ENCODE measurements at places on chromosomes 5 and 9.

DNA sequence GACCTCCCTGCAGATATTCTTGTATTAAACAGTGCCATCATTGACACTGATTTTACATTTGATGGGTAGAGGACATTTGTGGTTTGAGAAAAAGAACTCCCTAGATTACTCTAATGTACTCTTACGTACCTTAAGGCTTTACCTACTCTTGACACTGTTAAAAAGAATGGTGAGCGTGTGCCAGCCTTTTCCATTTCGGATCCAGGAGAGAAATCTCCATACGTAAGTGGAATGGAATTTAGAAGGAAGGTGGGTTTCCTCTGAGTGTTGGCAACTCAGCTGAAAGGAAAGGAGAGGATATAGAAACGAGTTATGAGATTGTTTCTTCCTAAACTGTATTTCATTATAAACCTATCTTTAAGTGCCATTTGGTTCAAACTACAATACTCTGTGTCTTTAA, 40.9 kb downstream of the TNPO1 start:
- no peak for DNase-seq

DNA sequence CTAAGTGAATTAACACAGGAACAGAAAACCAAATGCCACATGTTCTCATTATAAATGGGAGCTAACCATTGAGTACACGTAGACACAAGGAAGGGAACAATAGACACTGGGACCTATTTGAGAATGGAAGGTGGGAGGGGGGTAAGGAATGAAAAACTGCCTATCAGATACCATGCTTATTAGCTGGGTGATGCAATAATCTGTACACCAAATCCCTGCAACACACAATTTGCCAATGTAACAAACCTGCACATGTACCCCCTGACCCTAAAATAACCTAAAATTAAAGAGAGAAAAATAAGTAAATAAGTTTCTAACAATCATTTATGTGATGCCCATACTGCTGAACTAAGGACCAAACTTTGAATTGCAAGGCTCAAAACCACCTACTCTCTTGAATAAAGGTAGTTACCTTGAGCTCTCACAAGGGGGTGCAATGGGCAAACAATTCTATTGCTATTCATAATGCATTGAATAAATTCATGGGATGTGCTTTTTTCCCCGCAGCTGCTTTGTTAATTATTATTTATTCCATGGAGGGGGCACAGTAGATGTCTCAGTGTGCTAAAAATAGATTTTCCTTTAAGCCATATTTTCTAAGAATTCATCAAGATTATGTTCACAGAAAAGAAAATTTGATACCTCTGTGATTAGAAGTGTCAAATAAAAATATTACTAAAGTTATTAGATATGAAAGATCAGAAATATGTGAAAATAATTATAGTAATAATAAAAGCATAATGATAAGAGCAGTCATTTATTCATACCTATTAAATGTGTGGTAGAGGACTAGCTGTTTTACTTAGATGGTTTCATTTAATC, 76.2 kb upstream of the PTPN3 start:
- no peak for DNase-seq

- no peak for DNase-seq
Measured at GRCh38 chr5:87390075-87390474, 22.7 kb downstream of the CCNH start.

DNA sequence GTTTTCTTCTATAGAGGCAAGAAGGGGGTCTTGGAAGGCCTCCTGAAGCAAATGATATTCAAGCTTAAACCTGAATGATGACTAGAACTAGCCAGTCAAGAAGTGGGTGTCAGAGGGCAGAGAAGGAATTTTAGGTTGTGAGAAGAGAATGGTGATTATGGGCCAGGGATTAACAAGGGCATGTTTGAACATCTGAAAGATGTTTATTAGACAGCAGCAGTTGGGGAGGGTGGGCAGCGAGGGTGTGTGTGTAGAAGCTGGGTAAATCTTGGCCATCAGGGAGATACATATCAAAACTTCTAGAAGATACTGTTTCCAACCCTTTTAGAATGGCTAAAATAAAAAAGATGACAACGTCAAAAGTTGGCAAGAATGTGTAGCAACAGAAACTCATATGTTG, 54.5 kb downstream of the MAN2A1 start:
- DNase-seq: no peak

GRCh38 chr5:100560860-100561259, 25.7 kb downstream of the FAM174A start:
- DNase-seq: no peak

GRCh38 chr5:132251220-132251725, 6.2 kb upstream of the PDLIM4 start:
- DNase-seq: no peak

- no peak for DNase-seq
Measured at GRCh38 chr9:116859763-116860162, 172.7 kb downstream of the TRIM32 start.

DNA sequence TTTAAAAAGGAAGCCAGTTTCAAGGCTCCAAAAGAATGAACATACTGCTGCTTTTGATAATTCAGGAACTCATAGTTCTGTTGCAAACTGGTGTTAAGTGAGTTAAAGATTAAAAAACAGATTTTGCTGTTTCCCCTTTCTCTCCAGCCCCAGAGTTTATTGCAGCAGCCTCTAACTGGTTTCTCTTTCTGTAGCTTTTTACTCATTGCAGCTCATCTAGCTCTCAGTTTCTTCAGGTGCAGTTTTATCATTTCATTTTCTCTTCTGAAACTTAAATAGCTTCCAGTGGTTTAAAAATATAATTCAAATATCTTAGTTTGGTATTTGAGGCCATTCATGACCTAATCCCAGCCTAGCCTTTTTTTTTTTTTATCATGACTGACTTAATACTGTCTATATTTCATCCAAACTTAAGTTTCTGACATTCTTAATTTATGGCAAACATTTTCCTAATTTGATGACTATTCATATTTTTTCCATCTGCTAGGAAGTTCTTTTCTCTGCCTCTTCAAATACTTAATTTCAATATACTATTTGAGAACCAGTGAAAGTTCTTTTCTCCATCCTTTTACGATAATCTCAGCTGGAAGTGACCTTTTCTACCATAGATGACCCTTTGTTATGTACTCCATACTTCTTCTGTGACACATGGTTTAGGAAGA, 252.7 kb upstream of the GRIA1 start:
- no peak for DNase-seq

DNA sequence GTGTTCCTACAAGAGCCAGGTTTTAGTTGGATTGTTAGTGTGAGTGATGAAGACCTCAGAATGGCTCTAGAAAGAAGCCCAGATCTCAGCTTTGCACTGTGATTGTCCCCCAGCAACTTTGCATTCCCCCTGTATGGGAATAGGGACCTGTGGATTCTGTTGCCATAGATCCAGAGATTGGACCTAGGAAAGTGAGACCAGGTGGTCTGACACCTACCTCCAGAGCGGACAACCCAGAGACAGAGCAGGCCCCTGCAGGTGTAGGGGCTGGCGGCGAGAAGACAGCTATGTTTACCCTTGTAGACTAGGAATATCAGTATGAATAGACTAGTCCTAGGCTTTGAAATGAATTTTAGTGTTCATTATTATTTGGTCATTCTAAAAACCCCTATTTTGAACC, 53.6 kb downstream of the IRF1 start:
- DNase-seq: no peak

DNA sequence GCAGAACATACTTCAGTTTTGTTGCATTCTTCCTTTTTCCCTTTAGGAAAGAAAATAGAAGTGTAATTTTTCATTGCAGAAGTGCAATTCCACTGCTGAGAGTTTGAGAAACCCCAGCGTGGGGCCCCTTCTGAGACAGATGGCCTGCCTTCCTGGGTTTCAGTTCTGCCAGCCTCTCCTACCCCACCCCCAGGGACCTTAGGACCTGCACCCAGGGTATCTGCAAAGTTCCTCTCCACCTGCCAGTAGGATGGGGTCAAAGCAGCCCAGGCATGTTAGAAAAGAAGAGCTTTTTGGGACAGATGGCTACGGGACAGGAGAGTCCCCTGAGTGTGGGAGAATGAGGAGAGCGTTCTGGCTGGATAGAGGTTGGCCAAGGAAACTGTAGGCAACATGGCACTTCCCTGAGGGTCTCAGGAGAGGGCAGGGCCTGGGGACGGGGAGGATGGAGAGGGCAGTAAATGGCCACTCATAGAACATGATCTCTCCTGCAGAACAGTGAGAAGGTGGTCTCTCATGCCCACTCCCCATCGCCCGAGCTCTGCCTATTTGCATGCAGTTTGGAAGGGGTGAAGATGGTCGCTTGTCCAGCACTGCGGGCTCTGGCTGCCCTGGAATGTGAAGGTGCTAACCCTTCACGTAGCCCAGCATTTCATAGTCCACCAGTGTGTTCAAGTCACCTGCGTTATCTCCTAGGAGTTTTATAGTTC, at the start of gene TIFAB:
TSS of gene TIFAB (minus strand) at position 31 of the 710 bp plus-strand sequence. CDS start 2,412 bp downstream, outside the sequence.
- DNase-seq: no peak

- no peak for DNase-seq
Measured at GRCh38 chr9:92563116-92564100, 27.6 kb upstream of the ECM2 start.

- no peak for DNase-seq
Measured at GRCh38 chr9:84266087-84266561, 74.4 kb downstream of the SLC28A3 start.

DNA sequence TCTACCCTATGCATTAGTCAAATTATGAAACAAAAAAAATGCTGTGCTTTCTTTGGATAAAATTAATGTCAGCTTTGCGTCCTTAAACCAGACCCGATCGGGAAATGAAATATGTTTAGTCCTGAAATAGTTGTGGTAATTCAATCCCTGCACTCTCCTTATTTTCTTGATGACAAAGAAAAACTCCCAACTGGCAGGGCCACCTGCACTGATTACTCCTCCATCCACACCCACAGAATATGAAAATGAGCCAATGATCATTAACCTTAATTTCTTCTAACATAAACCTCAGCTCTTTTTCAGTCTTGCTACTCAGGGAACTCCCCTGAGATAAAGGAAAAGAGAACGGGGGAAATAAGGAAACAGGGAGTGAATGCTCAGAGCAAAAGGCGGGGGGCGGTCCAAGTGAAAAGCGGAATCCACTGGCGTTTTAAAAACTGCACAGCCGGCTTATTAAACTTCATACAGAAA, 245.3 kb downstream of the BNC2 start:
- no peak for DNase-seq

DNA sequence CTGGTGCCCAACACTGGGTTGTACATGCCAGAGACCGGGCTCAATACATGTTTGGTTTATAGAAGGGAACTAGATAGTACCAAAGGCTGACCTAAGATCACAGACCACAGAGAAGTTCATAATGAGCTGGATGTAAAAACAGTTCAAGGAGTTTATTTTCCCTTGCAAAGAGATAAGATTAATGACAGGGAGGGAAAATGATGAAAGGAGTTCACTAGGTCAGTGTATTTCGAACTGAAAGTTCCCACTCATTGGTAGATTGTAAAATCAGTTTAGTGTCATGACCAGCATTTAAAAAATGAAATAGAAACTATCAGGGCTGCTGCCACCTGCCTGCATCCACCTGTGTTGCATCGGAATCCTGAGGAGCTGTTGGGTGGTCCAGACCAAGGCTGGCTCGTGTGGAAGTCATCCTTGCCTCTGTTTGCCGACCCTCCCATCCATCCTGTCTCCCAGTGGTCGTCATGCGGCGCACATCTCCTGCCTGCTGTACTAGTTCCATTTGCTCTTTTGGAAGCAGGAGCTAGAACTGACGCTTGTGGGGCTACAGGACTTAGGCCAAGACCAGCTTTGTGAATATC, 21.1 kb downstream of the TBC1D2 start:
- DNase-seq: no peak

- no peak for DNase-seq
Measured at GRCh38 chr5:126849101-126849678, 72.3 kb downstream of the LMNB1 start.

DNA sequence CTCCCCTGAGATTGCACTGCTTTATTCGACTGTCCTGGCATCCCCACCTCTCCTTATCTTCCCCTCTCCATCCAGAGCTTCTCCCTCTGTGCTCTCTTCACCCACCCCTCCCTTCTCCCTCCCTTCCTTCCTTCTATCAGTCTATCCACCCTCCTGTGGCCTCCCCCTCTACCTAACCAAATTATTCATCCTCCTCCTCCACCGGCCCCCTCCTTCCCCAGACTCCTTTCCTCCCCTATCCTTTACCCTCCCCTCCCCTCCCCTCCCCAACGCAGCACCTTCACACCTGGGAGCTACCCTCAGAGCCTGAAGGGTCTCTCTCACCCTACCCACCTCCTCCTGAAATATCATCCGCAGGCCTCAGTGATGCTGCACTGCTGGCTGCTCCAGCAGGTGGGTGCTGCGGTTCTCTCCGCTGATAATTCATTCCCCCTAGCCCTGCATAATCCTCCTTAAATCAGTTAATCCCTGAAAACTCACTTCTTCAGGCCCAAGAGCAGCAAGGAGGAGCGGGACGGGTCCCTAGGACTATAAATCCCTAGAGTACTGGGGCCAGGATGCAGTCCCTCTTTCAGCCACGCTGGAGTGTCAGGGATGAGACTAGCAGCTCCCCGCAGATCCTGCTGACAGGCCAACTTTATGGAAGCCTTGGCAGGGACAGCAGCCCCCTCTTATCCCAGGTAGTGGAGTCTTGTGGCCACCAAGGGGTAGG, 97.8 kb downstream of the PCDH1 start:
- no peak for DNase-seq

GRCh38 chr5:168992016-168992415, 308.9 kb downstream of the SLIT3 start:
- no peak for DNase-seq

GRCh38 chr5:40829748-40830533, 5.1 kb downstream of the RPL37 start:
- DNase-seq: no peak

DNA sequence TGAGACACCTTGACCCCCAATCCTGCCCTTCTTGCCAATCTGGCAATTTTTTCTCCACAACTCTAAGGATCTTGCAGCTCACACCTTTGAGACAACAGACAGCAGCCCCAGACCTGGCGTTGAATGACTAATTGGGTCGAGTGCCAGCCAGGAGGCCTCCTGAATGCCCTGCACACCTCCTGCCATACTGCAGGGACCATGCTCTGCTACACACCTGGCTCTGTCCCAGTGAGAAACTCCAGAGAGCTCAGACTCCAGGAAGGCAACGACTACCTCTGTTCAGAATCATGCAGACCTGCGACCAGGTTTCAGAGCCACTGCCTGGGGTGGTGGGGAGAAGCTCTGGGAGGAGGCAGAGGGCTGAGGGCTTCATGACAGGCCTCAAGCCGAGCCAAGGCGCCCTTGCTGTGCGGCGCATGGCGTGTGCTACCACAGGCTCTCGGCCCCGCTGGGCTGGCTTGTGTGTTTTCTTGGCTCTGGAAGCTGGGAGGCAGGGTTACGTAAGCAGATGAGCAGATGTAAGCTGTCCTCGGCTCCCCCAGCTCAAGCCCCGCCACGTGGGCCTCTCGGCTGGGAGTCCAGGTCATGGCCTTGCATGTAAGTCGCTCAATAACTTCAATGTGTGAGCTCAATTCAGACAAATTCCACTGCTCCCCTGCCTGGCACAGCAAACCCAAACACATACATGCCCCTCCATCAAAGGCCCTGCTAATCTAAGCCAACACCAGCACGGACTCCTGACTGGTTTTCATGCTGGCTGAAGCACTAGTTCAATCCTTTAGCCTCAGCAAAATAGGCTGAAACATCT, 27.5 kb downstream of the B4GALT1 start:
- DNase-seq: no peak

DNA sequence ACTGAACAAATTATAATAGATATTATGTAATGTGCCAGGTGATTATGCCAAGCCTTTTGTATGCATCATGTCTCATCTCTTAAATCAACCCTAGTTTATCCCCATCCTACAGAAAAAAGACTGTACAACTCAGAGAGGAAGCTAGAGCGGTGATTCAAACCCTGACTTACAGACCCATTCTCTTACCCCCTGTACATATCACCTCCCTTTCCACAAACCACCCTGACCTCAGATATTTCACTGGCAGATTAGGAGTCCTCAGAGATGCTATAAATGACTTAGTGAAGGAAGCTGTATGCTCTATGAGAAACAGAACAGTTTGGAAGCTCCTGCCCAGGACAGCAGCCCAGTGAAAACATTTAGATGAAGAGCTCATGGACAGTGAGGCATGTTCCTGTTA, 79.1 kb upstream of the RARS1 start:
- no peak for DNase-seq
